ENCODE measurements at places on chromosomes 1 and 21.

GRCh38 chr1:101236516-101237228 lies at the start of gene S1PR1:
Gene S1PR1 (plus strand): TSS chr1:101237019. CDS start chr1:101238985, 1,966 bp downstream.
- DNase-seq, result peak; percentile 60

DNA sequence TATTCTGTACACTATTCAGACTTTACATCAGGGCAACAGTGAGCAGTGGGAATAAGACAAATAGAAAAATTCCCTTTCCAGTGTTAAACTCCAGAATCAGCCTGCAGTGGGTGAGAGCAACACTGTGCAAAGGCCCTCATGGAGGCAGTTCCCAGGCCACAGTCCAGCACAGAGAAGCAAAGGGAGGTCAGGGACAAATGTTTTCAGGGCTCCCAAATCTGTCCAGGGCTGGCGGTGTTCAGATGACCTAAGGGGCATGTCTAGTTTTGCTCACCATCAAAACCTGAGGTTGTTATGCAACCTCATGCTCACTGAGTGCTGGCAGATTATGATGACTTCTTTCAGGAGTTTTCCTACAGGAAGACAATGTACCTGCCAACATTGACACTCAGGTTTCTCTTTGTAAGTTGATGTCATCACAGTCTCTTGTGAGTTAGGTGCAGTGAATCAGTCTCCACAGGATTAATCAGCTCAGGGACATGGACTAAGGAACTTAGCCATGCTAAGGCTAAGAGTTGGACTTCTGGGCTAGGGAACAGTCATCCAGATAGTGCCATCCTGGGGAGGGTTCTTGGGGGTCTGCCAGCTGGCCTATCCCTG lies 3.6 kb upstream of the LCE5A start:
- no peak for DNase-seq

- no peak for DNase-seq
Measured at GRCh38 chr1:67880056-67880601, 46.9 kb upstream of the GNG12 start.

DNA sequence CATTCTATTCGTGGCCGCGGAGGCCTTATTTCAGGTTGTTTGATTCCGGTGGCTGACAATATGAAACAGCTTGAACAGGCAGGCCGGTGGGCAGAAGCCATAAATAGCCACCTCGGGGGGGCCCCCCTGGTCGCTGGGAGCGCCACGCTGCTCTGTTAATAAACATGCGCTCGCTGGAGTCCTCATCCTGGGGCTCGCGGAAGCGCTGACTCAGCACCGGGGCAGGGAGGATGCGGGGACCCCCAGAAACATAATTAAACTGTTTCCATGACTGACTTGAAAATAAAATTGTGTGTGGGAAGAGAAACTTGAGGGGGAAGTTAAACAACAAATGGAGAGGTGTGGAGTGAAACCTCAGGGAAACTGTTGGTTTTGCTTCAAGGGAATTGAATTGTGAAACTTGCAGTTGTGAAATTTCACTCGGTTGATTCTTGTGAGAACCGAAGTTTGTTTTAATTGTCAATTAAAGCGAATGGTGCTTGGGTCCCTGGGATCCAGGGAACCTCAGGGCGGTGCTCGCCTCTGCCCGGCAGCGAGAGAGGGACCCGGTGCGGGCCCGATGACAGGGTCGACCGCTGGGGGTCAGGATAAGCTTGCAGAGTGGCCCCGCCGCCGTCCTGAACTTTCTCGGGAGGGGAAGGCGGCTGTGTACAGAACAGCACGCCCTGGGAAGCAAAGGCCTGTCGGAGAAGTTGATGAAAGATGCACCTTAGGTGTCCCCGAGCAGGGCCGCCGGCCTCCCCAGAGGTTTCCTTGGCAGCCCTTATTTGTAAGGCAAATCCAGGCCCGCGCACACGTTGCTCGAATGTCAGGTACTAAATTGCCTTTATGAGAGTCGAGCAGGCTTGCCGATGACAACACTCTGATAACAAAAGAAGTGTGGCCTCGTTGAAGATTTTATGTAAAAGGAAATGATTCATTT lies 176.9 kb upstream of the LMO4 start:
- no peak for DNase-seq

GRCh38 chr1:170685166-170685565 lies 21.2 kb downstream of the PRRX1 start:
- no peak for DNase-seq

GRCh38 chr1:88673446-88673845 lies 10.6 kb upstream of the PKN2 start:
- no peak for DNase-seq

- no peak for DNase-seq
Measured at GRCh38 chr1:167107456-167107855, 13.6 kb downstream of the STYXL2 start.

- no peak for DNase-seq
Measured at GRCh38 chr1:7227654-7228053, 442.4 kb downstream of the CAMTA1 start.

GRCh38 chr1:91732291-91733107 lies 153.5 kb downstream of the TGFBR3 start:
- DNase-seq, result no peak

- DNase-seq, result no peak
Measured at GRCh38 chr1:30661311-30661710, 62.1 kb downstream of the MATN1 start.

GRCh38 chr21:32233055-32233546 lies 45.7 kb downstream of the MIS18A start:
- no peak for DNase-seq

DNA sequence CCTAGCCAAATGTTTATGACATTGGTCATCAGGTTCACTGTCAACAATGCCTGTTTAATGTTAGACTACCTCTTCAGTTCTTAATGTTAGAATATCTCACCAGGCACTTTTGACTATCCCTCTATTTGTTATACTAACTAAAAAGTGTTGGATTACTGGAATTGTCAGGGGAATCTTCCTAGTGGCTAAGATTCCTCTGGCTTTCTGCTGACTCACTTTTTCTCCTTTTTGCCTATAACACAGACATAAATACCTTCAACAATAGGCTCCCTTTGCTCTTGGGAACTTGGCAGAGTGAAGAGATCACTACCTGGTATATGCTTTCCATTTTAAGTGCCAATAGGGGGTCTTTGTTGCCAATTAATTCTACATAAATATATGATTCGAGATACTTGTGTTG lies 68.5 kb downstream of the TMEM200B start:
- no peak for DNase-seq

- peak; percentile 26 for DNase-seq
Measured at GRCh38 chr1:32681509-32681908, 21.1 kb downstream of the SYNC start.

- DNase-seq, result no peak
Measured at GRCh38 chr1:236451796-236452373, 57.8 kb downstream of the EDARADD start.

- DNase-seq, result no peak
Measured at GRCh38 chr1:24724345-24725208, 20.7 kb upstream of the CLIC4 start.

DNA sequence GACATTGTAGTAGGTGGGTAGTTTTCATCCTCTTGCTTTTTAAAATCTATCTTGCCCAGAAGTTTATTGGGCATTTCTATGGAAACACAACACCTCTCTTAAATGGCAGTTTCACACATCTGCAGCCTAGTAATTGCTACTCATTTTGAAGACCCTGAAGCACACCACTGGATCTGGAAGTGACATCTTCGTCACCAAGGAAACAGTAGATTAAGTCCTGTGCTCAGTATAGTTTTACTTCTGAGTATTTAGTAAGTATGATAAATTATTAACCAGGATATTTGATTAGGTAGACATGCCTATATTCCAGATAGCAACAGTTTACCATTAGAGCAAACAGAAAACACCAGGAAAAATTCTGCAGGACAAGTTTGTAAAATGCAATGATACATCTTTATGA lies 48.7 kb downstream of the UCK2 start:
- no peak for DNase-seq

DNA sequence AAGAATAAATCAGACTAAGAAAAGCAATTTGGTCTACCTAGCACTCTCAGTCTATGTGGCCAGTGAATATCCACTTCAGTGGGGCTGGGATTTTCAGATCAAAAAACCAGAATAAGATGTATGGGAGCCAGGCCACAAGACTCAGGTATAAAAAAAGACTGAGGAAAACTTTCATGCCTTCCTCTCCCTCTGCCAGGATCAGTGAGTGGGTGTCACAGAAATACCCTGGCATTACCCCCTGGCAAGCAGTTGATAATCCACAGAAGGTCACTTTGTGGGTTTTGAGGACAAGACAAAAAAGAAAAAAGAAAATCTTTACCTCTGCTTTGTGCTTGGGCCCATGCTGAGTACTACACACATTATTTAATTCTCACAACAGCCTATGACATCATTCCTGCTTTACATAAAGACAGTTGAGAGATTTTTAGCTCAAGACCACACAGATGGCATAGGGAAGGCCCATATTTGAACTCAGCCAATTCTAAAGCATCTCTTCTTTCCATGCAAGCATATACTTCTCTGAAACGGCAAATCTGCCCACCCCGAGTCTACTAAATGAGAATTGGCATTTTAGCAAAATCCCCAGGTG lies 57.6 kb downstream of the DESI2 start:
- DNase-seq, result no peak

DNA sequence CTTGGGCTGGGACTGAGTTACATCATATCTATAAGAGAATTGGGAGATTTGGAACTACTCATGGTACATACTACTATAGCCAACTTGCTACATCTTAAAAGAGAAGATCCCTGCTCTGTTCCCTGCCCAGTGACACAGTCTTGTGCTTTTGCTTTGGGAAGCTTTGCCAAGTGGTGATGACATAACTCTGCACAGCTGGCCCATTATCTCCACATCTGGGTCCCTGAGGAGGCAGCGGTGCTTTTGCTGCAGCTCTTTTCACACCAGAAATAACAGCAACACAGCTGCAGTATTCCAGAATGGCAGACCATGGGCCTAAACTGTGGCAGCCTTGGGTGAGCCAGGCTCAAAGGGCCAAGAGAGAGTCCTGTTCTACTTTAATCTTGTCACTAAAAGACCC lies 296.0 kb downstream of the HHAT start:
- peak; percentile 80 for DNase-seq

GRCh38 chr1:77889671-77890070 lies 1.2 kb downstream of the NEXN start:
- no peak for DNase-seq

GRCh38 chr21:42198929-42199867 lies 19.7 kb upstream of the ABCG1 start:
- no peak for DNase-seq

DNA sequence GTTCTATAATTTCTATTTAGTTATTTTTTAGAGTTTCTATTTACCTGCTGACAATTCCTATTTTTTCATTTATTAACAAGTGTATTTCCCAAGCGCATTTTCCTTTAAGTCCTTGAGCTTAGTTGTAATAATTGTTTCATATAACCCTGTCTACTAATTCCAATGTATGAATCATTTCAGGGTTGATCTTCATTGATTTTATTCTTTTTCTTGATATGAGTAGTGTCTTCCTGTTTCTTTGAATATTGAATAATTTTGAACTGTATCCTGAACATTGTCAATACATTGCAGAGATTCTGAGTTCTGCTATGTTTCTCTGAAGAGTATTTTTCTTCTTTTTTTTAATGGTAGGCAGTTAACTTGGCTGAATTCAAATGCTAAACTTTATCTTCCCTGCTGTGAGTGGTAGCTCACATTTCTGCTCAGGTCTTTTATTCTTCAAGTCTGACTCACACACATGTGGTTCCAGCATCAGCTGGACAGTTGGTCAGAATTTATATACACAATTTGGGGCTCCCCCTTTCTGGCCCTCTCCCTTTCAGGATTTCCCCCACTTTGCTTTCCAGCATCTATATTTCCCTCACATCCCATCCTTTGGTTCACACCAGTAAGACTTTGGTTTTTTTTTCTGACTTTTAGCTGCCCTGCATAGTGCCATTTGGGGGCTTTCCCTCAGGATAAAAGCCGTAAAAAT lies 54.4 kb upstream of the WDR26 start:
- DNase-seq, result no peak

GRCh38 chr1:4636186-4636585 lies 18.2 kb upstream of the AJAP1 start:
- DNase-seq, result no peak

- DNase-seq, result no peak
Measured at GRCh38 chr21:46355161-46356004, 31.4 kb downstream of the PCNT start.

DNA sequence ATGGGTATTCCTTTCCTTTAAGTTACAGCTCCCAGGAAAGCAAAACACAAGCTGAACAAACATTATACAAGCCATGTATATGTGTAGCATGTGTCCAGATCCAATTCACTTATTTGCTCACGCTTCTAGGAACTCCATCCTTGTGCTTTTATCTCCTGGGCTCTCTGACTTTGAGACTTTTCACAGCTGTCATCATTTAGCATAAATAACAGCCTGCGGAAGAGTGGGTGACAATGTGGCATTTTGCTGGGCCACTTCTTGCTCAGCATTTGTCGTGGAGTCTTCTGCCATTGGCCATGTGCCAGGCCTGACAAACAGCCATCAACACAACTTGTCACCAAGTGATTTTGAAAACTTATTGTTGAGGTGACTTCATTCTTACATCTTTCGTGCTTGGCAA lies 164.3 kb downstream of the KIF26B start:
- DNase-seq, result no peak

DNA sequence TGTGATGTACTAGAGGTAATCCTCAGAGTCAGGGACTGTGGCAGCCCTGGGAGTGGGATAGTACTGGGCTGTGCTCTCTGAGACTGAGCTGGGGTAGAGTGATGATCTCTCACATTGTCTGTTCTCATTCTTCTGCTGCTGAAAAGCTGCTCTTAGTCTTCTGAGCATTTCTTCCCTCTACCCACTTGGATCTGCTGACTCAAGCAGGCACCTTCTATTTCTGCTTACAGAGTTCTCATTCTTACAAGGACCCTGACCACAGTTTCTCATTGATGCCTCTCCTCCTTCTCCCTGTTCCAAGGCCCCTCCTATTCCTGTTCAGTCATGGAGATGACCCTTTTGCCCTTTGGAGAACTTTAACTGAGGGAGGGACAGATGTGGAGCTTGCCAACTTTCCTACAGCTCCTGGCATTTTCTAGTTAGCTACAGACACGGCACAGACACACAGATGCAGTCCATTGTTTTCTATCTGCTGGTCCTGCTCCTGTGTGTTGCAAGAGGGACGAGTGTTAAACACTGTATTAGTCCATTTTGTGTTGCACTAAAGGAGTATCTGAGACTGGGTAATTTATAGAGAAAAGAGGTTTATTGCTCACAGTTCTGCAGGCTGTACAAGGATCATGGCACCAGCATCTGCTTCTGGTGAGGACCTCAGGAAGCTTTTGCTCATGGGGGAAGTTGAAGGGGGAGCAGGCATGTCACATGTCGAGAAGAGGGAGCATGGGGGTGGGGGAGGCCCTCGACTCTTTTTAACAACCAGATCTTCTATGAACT lies 12.3 kb downstream of the MAPKAPK2 start:
- DNase-seq, result no peak

DNA sequence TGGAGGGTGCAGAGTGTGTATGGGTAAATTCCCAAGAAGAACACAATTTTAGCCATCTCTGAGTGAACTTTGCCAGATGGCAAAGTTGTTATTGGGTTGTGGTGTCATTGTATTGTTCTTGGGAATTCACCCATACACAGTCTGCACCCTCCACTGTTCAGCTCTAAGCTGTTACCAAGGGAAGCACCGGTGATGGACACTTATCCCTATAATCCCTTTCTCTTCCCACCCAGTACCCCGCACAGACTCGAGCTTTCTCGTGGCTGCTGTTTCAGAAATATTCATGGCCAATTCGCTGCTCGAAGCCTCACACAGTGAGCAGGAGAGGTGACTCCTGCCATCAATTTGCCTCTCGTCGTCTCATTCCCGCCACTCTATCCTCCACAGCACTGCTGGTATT lies 95.7 kb upstream of the PALMD start:
- no peak for DNase-seq
